ENCODE measurements at places on chromosomes 2 and 18.

DNA sequence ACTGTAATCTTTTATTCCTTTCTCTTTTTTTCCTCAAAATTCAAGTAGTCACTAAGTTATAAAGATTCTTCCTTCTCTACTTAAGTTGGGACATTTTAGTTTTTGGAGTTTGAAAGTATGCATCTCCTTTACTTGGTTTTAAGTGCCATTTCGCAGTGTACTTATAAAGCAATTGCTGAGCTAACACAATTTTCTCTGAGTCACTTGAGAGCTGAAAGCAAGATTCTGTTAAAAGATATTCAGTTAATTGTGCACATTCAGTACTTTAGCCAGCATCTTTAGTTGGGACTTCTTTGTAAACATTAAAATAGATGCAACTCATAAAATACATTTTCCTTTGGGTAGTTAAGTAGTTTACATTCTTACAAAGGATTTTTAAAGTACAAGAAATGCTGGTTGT, 136.0 kb downstream of the GFPT1 start:
- DNase-seq, result no peak

GRCh38 chr18:49510393-49511115, 23.5 kb upstream of the C18orf32 start:
- DNase-seq, result no peak

- no peak for DNase-seq
These were observed 133.7 kb upstream of the MEIS1 start for GRCh38 chr2:66301022-66301766.

DNA sequence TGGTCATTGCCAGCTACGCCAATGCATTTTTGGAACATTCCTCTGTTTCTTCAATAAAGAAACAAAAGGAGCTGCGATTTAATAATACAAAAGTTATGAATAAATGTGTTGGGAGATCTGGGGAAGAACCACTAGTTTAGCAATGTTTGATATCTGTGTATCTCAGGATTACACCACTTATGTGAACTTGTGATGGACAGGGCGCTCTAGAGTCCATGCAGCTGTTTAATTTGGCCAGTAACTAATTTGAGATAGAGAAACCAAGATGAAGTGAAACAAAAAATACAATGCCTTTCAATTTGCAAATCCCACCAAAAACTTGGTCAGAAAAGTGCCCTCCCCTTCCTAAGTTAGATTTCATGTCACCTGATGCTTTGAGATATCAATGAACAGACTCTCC, 6.8 kb upstream of the DCDC2C start:
- DNase-seq, result no peak

All from stimulated activated CD8-positive, alpha-beta memory T cell treated with anti-CD3 and anti-CD28 coated beads, Interleukin-4, amount 100 ng/mL, for 24 hours (primary cell).